ENCODE measurements at places on chromosomes 7 and 10. TPM values are rescaled to one million over a fixed set of nuclear protein-coding genes. Genes with fewer than 3 reads are reported as not detected.

SLC16A12 gene
- total RNA-seq: under 0.01 TPM

GRCh38 chr7:55060085-55060484, 41.3 kb downstream of the EGFR start:
- DNase-seq: no peak
- peak overlapping the region; percentile 70 for H3K27ac ChIP-seq
- H3K4me3 ChIP-seq: no peak overlapping the region
- H3K27me3 ChIP-seq: no peaks in the 10 kb centered on the region

DNA sequence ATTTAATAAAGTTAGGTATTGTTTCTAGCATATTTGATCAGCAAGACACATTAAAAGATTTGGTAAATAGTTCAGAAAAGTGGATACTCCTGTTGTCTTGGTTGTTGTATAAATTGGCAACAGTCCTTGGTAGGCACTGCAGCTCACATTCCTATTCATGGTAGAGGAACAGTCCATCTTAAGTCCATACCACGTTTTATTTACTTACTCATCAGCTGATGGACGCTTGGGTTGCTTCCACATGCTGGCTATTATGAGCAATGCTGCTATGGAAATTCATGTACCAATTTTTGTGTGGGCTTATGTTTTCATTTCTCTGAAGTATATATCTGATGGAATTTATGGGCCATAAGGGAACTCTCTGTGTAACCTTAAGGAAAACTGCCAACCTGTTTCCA, 43.3 kb downstream of the C10orf120 start:
- no peaks in the 10 kb centered on the region for H3K36me3 ChIP-seq
- no peak overlapping the region for H3K4me3 ChIP-seq
- H3K4me1 ChIP-seq: no peaks in the 10 kb centered on the region
- H3K27ac ChIP-seq: no peak overlapping the region

- no peak overlapping the region for H3K4me3 ChIP-seq
- H3K36me3 ChIP-seq: no peaks in the 10 kb centered on the region
- H3K27me3 ChIP-seq: no peaks in the 10 kb centered on the region
- H3K27ac ChIP-seq: no peak overlapping the region
Observed at GRCh38 chr7:138246428-138246827, 170.2 kb downstream of the AKR1D1 start.

GRCh38 chr10:79381804-79382221, 34.5 kb downstream of the PPIF start:
- H3K36me3 ChIP-seq: peaks cover 15% of the 10 kb centered on the region
- peak; percentile 82 for DNase-seq
- peaks cover 34% of the 10 kb centered on the region for H3K4me1 ChIP-seq
- H3K27ac ChIP-seq: peak overlapping the region; percentile 64
- no peak overlapping the region for H3K4me3 ChIP-seq
- no peaks in the 10 kb centered on the region for H3K27me3 ChIP-seq

- H3K27me3 ChIP-seq: no peaks in the 10 kb centered on the region
- H3K36me3 ChIP-seq: no peaks in the 10 kb centered on the region
- H3K4me1 ChIP-seq: no peaks in the 10 kb centered on the region
Observed at GRCh38 chr7:158094671-158095226, 492.9 kb downstream of the PTPRN2 start.

- H3K36me3 ChIP-seq: no peaks in the 10 kb centered on the region
- DNase-seq: no peak
- H3K27me3 ChIP-seq: no peaks in the 10 kb centered on the region
- H3K27ac ChIP-seq: no peak overlapping the region
- no peak overlapping the region for H3K4me3 ChIP-seq
- H3K4me1 ChIP-seq: peaks cover 3% of the 10 kb centered on the region
Observed at GRCh38 chr10:5658871-5659618, 7.3 kb downstream of the ASB13 start.

- peaks cover 23% of the 10 kb centered on the region for H3K27me3 ChIP-seq
- no peak within 1 kb of the TSS for H3K27ac ChIP-seq
- DNase-seq: no peak
- H3K36me3 ChIP-seq: no peaks in the 10 kb centered on the region
- no peaks in the 10 kb centered on the region for H3K4me1 ChIP-seq
Observed at GRCh38 chr7:29194594-29195427, at the start of gene CHN2. TSS of gene CHN2 (plus strand) at chr7:29194775.

DNA sequence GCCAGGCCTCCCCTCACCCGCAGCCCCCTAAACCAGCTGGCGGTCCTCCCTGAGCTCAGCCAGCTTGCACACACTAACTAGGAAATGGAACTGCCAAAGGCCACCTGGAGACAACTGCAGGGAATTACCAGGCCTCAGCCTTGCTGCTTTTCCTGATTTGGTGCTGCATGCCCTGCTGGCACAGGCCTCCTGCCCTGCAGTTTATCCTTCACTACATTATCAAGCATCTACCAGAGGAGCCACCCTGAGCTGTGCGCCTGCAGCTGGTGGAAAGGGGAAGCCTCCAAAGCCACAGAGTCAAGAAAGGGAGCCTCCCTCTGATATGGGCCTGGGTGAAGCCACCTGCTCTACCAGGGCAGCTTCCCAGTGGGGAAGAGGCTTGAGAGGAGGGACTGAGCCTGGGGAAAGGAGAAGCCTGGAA, 139.8 kb downstream of the GRID1 start:
- no peak overlapping the region for H3K27ac ChIP-seq
- H3K36me3 ChIP-seq: no peaks in the 10 kb centered on the region
- no peak overlapping the region for H3K4me3 ChIP-seq
- no peaks in the 10 kb centered on the region for H3K4me1 ChIP-seq
- H3K27me3 ChIP-seq: no peaks in the 10 kb centered on the region

GRCh38 chr10:47073967-47074366, 162.7 kb downstream of the PTPN20 start:
- no peak overlapping the region for H3K27ac ChIP-seq
- no peak overlapping the region for H3K4me3 ChIP-seq
- no peak for DNase-seq
- H3K4me1 ChIP-seq: no peaks in the 10 kb centered on the region

NANOS1 gene
- 1.2 TPM for total RNA-seq

MBLAC1 gene
- total RNA-seq: 2.5 TPM

DNA sequence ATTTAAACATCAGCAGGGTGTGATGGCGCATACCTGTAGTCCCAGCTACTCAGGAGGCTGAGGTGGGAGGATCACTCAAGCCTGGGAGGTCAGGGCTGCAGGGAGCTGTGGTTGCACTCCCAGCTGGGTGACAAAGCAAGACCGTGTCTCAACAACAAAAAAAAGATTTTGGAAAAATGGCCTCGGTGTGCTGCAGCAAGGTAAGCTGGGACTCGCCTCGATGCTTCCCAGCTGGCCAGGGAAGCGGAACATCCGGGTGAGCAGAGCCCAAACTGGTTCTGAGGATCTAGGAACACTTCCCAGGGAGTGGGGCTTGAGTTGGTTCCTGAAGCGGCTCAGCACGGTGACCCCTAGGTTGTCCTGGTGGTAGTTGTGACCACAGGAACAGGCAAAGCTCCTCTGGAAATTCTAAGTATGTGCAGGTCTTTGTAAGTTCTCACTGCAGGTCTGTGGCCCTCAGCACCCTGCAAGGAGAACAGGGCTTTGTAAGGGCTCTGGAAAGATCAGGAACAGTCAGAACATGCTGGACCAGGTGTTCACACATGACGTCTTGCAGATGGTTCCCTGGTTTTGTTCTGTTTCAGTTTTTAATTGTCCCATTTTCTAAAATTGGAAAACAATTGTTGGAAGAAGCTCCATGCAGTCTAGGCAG, 38.6 kb upstream of the ZMIZ2 start:
- no peaks in the 10 kb centered on the region for H3K4me1 ChIP-seq
- no peak for DNase-seq
- H3K27ac ChIP-seq: no peak overlapping the region
- no peaks in the 10 kb centered on the region for H3K27me3 ChIP-seq
- peaks cover 8% of the 10 kb centered on the region for H3K36me3 ChIP-seq
- no peak overlapping the region for H3K4me3 ChIP-seq

RASSF4 gene
- total RNA-seq: 11.4 TPM

GRCh38 chr7:99631295-99632109, 14.8 kb downstream of the ZSCAN25 start:
- peaks cover 13% of the 10 kb centered on the region for H3K36me3 ChIP-seq
- H3K27ac ChIP-seq: no peak overlapping the region
- peak; percentile 23 for DNase-seq
- H3K27me3 ChIP-seq: no peaks in the 10 kb centered on the region

DNA sequence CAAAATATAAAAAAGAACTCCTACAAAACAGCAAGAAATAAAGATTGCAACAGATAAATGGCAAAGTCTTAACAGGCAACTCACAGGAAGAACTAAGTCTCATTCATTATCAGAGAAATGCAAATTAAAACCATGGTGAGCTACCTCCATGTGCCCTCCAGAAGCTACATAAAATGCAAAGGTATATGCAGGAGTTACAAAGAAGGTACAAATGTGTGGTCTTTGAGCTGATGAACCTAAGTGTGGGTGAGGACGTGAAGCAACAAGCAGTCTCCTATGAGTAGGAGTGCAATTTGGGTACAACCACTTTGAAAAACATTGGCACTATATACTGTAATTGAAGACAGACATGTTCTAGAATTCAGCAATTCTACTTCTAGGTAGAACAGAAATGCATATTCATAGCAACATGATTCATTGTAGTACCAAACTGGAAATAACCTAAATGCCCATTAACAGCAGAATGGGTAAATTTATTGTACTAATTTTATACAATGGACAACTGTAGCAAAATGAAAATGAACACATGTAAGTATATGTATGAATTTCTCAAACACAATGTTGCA, 61.6 kb upstream of the KCNMA1 start:
- no peaks in the 10 kb centered on the region for H3K4me1 ChIP-seq
- H3K27ac ChIP-seq: no peak overlapping the region
- H3K36me3 ChIP-seq: no peaks in the 10 kb centered on the region
- H3K27me3 ChIP-seq: peaks cover 6% of the 10 kb centered on the region

DNA sequence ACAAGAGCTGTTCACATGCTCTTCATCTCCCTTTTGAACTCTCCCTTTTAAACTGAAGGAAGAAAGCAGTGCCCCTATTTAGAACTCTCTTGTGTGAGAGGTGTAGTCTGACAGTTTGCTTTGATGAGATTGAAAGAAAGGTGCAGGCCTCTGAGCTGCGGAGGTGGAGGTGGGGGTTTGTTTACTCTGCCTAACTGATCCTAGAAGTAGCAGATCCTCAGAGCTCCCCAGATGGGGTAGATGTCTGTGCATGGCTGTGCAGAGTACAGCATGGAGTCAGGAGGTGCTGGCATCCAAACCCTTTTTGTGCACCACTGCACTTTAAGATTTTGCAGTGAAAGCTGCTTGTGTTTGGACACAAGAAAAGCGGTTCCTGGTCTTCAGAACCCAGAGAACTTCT, 58.3 kb downstream of the MINDY4 start:
- no peaks in the 10 kb centered on the region for H3K36me3 ChIP-seq
- no peak for DNase-seq
- no peak overlapping the region for H3K4me3 ChIP-seq
- H3K27me3 ChIP-seq: no peaks in the 10 kb centered on the region

SPDYE3 gene
- not detected for total RNA-seq

OR9A2 gene
- not detected for total RNA-seq

GRCh38 chr7:27199849-27200760, at the start of gene HOXA13:
TSS of gene HOXA13 (minus strand) at chr7:27200091. CDS start at chr7:27200077, 14 bp downstream.
- peaks cover 2% of the 10 kb centered on the region for H3K4me1 ChIP-seq
- no peak within 1 kb of the TSS for H3K4me3 ChIP-seq
- H3K36me3 ChIP-seq: no peaks in the 10 kb centered on the region
- peaks cover 78% of the 10 kb centered on the region for H3K27me3 ChIP-seq
- DNase-seq: no peak

DNA sequence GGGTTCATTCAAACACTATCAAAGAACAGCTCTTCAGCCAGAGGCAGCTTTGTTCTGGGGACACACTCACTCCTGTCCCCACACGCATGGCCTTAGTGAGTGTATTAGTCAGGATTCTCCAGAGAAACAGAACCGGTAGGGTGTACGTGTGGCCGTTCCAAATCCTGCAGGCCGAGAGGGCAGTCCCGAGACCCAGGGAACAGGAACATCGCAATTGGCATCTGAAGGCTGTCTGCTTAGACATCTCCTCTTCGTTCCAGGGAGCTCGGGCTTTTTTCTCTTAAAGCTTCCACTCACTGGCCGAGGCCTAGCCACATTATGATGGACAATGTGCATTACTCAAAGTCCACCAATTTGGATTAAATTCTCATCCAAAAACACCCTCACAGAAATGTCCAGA, 523.3 kb downstream of the GLRX3 start:
- H3K4me3 ChIP-seq: no peak overlapping the region
- no peak overlapping the region for H3K27ac ChIP-seq
- DNase-seq: no peak

LAMB1 gene
- 440 TPM for total RNA-seq

DNA sequence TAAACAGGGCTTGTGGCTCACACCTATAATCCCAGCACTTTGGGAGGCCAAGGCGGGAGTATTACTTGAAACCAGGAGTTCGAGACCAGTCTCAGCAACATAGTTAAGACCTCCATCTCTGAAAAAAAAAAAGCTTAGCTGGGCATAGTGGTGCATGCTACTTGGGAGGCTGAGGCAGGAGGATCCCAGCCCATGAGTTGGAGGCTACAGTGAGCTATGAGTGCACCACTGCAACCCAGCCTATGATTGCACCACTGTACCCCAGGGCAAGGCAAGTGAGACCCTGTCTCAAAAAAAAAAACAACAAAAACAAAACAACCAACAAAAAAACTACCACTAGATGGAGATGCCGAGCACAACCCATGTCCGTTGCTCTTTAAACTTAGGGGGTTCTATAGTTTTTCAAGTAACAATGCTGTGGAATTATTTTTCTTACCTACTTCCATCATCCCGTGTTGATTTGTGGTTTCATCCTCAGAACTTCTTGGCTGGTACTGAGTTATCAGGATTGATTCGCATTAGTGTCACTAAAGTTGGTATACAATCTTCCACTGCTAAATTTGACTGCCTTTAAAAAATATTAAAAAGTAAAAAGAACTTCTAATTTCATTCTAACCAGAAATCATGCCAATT, 12.2 kb upstream of the REPIN1 start:
- H3K27me3 ChIP-seq: no peaks in the 10 kb centered on the region
- peak; percentile 61 for DNase-seq
- no peaks in the 10 kb centered on the region for H3K4me1 ChIP-seq
- H3K36me3 ChIP-seq: no peaks in the 10 kb centered on the region
- no peak overlapping the region for H3K27ac ChIP-seq

- H3K4me1 ChIP-seq: no peaks in the 10 kb centered on the region
- no peaks in the 10 kb centered on the region for H3K36me3 ChIP-seq
- DNase-seq: no peak
- H3K27me3 ChIP-seq: no peaks in the 10 kb centered on the region
- no peak overlapping the region for H3K4me3 ChIP-seq
Observed at GRCh38 chr10:25508112-25508815, 333.5 kb downstream of the GPR158 start.

BPGM gene
- total RNA-seq: 25.8 TPM

DNA sequence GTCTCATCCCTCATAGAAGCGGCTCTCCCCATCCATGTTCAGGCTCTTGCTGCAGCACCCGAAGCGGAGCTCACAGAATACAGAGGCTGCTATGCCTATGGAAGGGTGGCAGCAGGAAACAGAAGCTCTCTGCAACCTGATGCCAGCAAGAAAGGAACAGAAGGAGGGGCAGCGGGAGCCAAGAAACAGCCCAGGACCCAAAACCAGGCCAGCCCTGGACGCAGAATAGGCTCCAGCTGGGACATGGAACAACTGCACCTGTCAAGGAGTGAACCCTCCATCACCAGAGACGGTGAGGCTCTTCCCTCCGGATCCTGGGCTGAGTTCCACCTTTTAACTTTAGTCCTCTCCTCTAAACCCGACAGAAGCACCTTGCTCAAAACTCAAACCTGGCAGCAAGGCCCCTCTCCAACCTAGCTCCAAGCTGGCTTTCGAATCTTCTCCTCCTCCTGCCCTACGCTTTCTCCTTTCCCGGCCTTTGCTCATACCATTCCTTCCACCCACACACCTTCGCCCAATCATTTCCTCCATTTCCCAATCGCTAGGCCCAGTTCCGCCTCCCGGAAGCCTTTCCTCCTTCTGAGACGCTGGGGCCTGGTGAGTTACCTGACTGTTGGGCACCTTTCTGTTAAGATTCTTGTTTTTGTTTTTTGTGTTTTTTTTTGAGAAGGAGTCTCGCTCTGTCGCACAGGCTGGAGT, 122.8 kb upstream of the ZNF92 start:
- no peak for DNase-seq
- no peak overlapping the region for H3K4me3 ChIP-seq
- no peaks in the 10 kb centered on the region for H3K36me3 ChIP-seq
- H3K27ac ChIP-seq: no peak overlapping the region

All from fibroblast of lung (primary cell).